ENCODE measurements at places on chromosomes 7 and 10. TPM values are rescaled to one million over a fixed set of nuclear protein-coding genes. Genes with fewer than 3 reads are reported as not detected.

Gene FAM13C
- 16.8 TPM for total RNA-seq

Gene PDGFA
- 30.0 TPM for total RNA-seq

Gene WNT8B
- total RNA-seq: not detected

Gene PTN
- 20.8 TPM for total RNA-seq

Gene CTNNA3
- 7.1 TPM for total RNA-seq

Gene CHCHD1
- total RNA-seq: 18.6 TPM

Gene HELLS
- total RNA-seq: 35.5 TPM

Gene HEPACAM2
- total RNA-seq: 0.89 TPM

Gene NANOS1
- 3.0 TPM for total RNA-seq

Gene TNPO3
- total RNA-seq: 33.3 TPM

Gene PON3
- total RNA-seq: 11.2 TPM

Gene WDFY4
- 4.3 TPM for total RNA-seq

Gene GSTO1
- 46.6 TPM for total RNA-seq

Gene ANXA8
- total RNA-seq: 4.6 TPM

Gene TMEM225B
- total RNA-seq: 0.89 TPM

Gene PAX2
- total RNA-seq: not detected

Gene MOGAT3
- not detected for total RNA-seq

Gene CYP3A7
- total RNA-seq: 0.39 TPM

Gene RELN
- total RNA-seq: 15.6 TPM

Gene ZNF853
- total RNA-seq: 5.1 TPM

Gene GOLGA7B
- 3.5 TPM for total RNA-seq

Gene NUDCD3
- total RNA-seq: 47.8 TPM

Gene SFMBT2
- 5.8 TPM for total RNA-seq

Gene NPSR1
- not detected for total RNA-seq

Gene SFTPD
- not detected for total RNA-seq

Gene PALD1
- total RNA-seq: 8.6 TPM

Gene RTKN2
- 6.5 TPM for total RNA-seq

Gene VAX1
- total RNA-seq: not detected

Gene TMEM184A
- 7.7 TPM for total RNA-seq

Gene RSPH10B2
- total RNA-seq: 0.30 TPM

Gene CUZD1
- 0.59 TPM for total RNA-seq

Gene FKBP6
- total RNA-seq: not detected

Gene ARHGEF35
- total RNA-seq: 10.3 TPM

Gene PLXNA4
- total RNA-seq: 6.8 TPM

Gene BTBD16
- total RNA-seq: 1.3 TPM

Gene CCDC201
- not detected for total RNA-seq

Gene SEMA3E
- total RNA-seq: 7.5 TPM

Gene TWIST1
- total RNA-seq: 39.9 TPM

Gene SEMA3D
- total RNA-seq: 72.6 TPM

Gene PSMG3
- total RNA-seq: 12.6 TPM

Gene ACTL6B
- not detected for total RNA-seq

Gene GPRIN2
- 2.8 TPM for total RNA-seq

Gene NKX2-3
- not detected for total RNA-seq

Gene MMP21
- total RNA-seq: 0.20 TPM

Gene CLDN4
- 75.4 TPM for total RNA-seq

Gene ATG9B
- 15.4 TPM for total RNA-seq

Gene ENKUR
- total RNA-seq: 0.39 TPM
